ENCODE measurements at places on chromosomes 13 and 19.

GRCh38 chr13:65468628-65469027, 1761.5 kb downstream of the PCDH9 start:
- DNase-seq = no peak

DNA sequence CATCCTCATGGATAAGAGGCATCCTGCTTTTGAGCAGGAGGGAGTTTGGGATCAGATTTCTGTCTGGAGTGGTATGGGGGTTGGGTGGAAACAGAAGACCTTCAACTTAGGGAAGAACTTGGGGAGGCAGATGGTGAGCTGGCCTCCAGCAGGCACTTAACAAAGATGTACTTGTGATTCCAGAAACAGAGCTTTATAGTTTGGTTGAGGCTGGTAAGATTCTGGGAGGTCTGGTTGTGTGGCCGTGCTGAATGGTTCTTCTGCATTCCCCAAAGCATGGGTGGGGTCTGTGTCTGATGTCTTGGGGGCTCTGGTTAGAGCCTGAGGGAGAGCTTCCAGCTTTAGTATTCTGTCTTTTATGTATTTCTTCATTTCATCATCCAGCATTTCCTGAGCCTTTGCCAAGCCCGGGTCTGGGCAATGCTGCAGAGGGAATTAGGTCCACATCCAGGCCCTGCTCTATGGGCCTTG, 4.8 kb downstream of the MEGF8 start:
- no peak for DNase-seq

- DNase-seq = no peak
Measured at GRCh38 chr13:108786456-108787200, 157.2 kb downstream of the MYO16 start.

DNA sequence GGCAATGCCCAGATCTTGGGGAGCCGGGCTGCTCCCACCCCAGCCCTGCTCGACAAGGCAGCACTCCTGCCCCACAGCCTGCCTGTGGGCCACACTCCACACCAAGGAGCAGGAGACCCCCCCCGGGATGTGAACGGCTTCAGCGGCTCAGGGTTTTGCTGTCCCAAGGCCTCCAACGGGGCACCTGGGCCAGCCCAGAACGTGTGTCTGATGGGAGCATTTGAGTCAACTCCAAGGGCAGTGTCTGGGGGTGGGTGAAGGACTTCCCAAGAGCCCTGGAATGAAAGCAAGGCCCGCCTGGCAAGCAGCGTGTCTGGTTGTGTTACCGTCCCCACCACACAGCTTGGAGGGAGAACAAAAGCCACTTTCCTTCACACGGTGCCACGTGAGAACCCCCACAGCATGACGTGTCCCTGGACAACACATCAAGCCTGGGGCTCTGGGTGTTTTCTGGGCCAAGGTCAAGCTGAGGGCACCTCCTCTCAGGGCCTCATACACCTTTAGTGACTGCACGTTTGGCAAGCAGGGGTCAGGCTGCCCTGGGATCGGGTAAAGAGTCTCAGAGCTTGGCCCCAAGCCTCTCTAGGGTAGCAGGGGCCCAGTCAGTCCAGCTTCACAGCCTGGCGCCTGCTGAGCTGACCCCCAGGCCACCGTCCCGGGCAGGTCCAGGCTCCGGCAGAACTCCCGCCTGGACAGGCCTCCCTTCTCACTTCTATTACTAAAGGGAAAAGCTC, 6.0 kb downstream of the C13orf46 start:
- DNase-seq = no peak

- no peak for DNase-seq
Measured at GRCh38 chr13:72384186-72384823, 343.1 kb downstream of the MZT1 start.

DNA sequence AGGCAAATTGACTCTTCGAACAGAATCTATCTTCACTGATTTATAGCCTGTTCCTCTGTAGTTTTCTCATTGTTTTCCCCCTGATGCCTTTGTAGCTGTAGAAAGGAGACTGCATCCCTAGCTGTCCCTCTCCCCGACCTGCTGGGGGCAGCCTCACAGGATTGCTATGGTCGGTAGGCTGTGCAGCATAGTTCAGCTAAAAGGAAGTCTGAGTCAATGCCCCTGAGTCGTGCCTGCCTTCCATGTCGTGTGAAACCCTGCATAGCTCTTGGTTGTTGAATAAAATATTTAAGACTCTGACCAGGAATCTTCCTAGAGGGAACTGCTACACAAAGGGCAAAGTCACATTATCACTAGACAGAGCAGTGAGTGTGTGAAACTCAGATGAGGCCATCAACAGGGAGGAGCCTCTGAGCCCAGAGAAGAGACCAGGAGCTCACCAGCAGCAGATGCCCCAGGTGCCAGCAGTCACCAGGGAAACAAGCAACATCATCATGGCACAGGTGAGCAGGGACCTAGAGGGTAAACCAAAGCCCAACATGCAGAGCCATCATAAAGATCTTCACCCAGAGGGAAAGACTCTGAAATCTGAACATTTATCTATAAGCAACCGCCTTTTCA, 108.4 kb upstream of the NBEA start:
- DNase-seq = no peak

DNA sequence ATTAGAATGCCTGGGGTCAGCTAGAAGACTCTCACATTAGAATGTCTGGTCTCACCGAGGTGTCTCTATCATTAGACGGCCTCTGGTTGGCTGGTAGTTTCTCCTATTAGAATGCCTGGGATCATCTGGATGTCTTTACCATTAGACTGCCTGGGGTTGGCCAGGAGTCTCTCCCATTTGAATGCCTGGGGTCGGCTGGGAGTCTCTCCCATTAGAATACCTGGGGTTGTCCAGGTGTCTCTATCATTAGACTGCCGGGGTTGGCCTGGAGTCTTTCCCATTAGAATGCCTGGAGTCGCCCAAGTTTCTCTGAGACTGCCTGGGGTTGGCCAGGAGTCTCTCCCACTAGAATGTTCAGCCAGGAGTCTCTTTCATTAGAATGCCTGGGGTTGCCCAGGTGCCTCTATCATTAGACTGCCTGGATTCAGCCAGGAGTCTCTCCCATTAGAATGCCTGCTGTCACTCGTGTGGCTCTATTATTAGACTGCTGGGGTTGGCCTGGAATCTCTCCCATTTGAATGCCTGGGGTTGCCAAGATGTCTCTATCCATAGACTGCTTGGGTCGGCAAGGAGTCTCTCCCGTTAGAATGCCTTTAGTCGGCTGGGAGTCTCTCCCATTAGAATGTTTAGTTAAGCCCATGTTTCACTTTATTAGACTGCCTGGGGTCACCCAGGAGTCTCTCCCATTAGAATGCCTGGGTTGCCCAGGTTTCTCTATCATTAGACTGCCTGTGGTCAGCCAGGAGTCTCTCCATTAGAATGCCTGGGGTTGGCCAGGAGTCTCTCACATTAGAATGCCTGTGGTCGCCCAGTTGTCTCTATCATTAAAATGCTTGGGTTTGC, 1467.8 kb downstream of the UQCRFS1 start:
- DNase-seq = no peak

- DNase-seq = no peak
Measured at GRCh38 chr13:110387451-110388107, 80.5 kb downstream of the COL4A2 start.

GRCh38 chr13:28337166-28338005, 157.5 kb downstream of the FLT1 start:
- no peak for DNase-seq

GRCh38 chr19:2775556-2776430, 7.3 kb downstream of the SGTA start:
- peak; percentile 22 for DNase-seq

DNA sequence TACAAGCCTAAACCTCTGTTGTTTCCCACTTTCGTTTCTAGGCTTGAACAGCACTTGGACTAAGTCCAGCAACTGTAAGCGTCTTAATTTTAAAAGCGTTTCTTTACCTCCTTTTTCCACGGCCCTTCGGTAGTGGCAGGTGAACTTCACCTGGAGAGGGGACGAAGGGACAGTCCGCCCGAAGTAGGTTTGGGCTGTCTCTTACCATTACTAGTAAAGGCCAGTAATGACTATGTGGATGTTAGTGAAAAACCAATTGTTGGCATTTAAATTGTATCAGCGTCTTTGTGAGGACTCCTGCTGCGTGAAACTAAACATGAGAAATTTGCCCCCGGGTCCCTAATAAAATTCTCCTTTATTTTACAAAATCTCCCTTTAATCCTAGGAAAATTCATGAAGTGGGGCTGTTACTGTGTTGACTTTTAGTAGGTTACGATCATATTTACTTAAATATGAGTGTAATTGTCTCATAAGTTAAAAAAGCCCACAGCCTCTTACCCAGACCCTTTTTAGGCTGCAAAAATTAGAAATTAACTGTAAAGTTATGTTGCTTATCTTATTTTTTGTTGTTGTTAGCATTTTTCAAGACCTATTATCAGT, 983 bp downstream of the ITM2B start:
- no peak for DNase-seq

GRCh38 chr13:45907503-45907902, 56.0 kb upstream of the SIAH3 start:
- DNase-seq = no peak

DNA sequence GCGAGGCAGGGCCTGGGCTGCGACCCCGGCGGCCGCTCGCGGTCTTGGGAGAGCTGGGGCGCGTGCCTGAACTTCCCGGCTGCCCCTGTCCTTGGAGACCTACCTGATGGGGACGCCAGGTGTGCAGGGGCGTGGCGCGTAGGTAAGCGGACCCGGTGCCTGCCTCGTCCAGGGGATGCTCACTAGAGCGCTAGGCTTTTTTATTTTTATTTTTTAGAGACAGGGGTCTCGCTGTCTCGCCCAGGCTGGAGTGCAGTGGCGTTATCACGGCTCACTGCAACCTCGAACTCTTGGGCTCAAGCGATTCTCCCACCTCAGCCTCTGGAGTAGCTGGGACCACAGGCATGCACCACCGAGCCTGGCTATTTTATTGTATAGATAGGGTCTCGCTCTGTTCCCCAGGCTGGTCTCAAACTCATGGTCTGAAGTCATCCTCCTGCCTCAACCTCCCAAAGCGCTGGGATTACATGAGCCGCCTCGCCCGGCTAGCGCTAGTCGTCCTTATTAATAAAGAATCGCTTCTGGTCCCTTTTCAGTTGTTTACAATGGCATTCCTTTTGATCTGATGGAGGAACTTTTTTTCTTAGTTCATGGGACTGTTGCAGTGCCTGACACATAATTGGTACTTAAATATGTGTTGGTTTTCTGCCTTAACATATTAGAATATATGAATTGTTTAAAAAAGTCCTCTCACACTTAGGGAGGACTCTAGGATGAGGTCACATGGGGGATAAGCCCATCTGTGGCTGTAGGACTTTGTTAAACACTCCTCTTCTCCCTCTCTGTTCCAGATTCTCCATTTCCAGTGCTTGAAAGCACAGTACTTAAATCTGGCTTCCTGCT, 812 bp downstream of the DPY19L3 start:
- no peak for DNase-seq

DNA sequence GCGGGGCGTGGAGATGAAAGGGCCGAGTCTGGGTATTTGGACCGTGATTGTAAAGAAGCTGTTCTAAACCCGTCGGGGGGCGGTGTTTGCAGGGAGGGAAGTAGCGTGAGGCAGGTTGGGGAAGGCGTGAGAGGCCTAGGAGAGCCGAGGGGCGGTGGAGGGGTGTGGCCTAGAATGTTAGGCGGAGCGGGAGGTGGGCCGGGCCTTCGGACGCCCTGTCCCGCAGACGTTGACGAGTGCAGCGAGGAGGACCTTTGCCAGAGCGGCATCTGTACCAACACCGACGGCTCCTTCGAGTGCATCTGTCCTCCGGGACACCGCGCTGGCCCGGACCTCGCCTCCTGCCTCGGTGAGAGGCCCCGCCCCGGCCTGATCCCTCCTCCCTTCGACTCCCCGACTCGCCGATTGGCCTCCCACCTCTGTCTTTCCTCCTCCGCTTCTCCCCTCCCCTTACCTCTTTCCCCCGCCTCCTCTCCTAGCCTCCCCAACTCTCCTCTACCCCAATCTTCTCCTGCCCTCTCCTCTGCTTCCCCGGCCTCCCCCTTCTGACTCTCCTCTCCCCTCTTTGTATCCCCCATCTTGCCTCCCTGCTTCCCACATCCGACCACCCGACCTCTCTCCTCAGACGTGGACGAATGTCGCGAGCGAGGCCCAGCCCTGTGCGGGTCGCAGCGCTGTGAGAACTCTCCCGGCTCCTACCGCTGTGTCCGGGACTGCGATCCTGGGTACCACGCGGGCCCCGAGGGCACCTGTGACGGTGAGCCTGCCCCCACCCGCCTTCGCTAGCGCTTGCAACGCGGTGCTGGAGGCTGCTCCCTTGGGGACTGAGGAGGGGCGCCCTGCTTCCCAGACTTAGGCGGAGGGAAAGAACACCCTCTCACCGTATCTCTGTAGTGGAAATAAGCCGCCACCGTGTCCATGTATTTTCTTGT, 12.8 kb downstream of the LTBP4 start:
- DNase-seq = peak; percentile 48

DNA sequence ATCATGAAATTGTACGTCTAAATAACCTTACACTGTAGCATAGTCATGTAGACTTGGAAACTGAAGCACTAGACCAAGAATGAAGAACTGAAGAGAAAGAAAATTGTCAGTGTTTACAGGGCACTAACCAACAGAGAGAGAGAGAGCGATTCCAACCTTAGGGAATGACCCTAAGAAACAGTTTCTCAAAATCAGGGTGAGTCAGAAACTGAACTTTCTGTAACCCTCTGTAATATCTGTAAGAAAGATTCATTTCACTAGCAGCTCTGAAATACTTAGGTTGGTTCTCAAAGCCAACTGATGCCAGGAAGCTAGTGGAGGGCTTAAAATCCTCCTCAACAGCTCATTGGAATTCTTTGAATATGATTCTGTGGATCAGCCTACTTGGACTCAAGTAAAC, 936.9 kb downstream of the EFNB2 start:
- DNase-seq = no peak

- no peak for DNase-seq
Measured at GRCh38 chr19:10544753-10545251, 1.1 kb downstream of the ATG4D start.

DNA sequence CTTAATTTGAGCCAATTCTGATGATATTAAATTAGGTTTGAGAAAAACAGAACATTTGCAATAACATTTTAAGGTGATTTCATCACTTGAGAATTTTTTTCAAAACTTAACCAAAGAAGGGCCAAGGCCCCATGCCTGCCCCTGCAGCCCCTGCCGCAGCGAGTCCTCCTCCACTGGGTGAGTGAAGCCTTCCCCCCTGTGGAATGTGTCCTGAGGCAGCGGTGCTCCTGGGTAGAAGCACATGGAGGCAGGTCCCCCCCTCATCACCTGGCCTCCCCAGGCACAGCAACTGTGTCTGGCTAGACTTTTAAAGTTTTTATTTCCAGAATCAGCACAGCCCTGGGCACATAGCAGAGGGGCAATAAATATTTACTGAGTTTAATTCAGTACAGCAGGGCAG, 10.8 kb downstream of the SOX1 start:
- no peak for DNase-seq

Measured in esophagus squamous epithelium (tissue), 5 donors.